ENCODE measurements at places on chromosomes 2 and 18. TPM values are rescaled to one million over a fixed set of nuclear protein-coding genes. Genes with fewer than 3 reads are reported as not detected.

LRP2 gene
- 0.05 TPM for total RNA-seq

- H3K4me3 ChIP-seq, result no peak overlapping the region
- no peak overlapping the region for H3K27ac ChIP-seq
- H3K4me1 ChIP-seq, result no peaks in the 10 kb centered on the region
- H3K36me3 ChIP-seq, result no peaks in the 10 kb centered on the region
These were observed 879.2 kb upstream of the DDX18 start for GRCh38 chr2:116935097-116935814.

RALBP1 gene
- total RNA-seq, result 61.1 TPM

GRCh38 chr2:166092889-166093288 is 34.9 kb downstream of the SCN1A start:
- no peaks in the 10 kb centered on the region for H3K27me3 ChIP-seq
- no peaks in the 10 kb centered on the region for H3K4me1 ChIP-seq
- no peaks in the 10 kb centered on the region for H3K36me3 ChIP-seq
- no peak overlapping the region for H3K4me3 ChIP-seq
- no peak for DNase-seq

- no peaks in the 10 kb centered on the region for H3K27me3 ChIP-seq
- no peak overlapping the region for H3K27ac ChIP-seq
- no peak for DNase-seq
These were observed 124.5 kb downstream of the WDR7 start for GRCh38 chr18:56775701-56776100.

GALNT3 gene
- total RNA-seq, result 0.16 TPM

CCDC141 gene
- total RNA-seq, result 258 TPM

FSHR gene
- 0.52 TPM for total RNA-seq

- H3K27me3 ChIP-seq, result no peaks in the 10 kb centered on the region
- H3K4me3 ChIP-seq, result no peak overlapping the region
- DNase-seq, result no peak
- H3K27ac ChIP-seq, result no peak overlapping the region
- H3K36me3 ChIP-seq, result no peaks in the 10 kb centered on the region
- H3K4me1 ChIP-seq, result no peaks in the 10 kb centered on the region
These were observed 142.9 kb downstream of the ASB1 start for GRCh38 chr2:238569507-238570195.

DNA sequence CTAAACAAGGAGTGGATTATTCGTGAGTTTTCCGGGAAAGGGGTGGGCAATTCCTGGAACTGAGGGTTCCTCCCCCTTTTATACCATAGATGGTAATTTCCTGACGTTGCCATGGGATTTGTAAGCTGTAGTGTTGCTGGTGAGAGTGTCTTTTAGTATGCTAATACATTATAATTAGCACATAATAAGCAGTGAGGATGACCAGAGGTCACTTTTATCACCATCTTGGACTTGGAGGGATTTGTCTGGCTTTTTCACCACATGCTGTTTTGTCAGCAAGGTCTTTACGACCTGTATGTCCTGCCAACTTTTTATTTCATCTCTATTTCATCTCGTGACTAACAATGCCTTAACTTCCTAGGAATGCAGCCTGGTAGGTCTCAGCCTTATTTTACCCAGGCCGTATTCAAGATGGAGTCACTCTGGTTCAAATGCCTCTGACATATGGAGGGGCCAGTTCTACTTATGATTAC is 124.8 kb upstream of the B3GNT2 start:
- H3K4me3 ChIP-seq, result no peak overlapping the region
- DNase-seq, result no peak
- H3K4me1 ChIP-seq, result peaks cover under 1% of the 10 kb centered on the region
- H3K36me3 ChIP-seq, result no peaks in the 10 kb centered on the region
- no peak overlapping the region for H3K27ac ChIP-seq
- H3K27me3 ChIP-seq, result no peaks in the 10 kb centered on the region

DNA sequence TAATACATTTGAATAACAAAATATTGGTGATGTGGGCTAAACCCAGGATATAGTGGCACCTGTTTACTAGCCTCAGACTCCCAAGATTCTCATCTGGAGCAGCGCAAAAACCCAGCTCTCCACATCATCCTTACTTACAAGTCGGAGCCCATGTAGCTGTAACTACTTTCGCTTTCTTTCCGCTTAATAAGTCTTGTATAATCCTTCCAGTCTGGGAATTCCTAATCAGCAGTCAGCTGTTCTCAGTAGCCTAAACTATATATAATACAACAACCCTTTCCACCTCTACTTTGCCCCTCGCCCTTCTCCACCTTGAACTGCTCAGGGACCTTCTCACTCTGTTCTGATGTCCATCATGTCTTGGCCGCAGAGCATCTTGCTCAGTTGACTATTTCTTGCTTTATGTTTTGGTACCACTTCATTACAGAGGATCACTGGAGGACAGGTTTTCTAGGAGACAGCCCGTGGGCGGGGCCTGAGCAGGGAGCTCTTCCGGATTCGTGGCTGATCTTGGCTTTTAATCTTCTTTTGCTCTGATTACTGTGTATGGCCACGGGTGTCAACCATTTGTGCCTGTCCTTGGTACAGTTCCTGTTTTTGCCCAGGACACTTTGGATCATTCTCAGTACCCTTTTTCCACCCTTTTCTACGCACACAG is 119.9 kb upstream of the SERTAD2 start:
- no peaks in the 10 kb centered on the region for H3K36me3 ChIP-seq
- no peak overlapping the region for H3K27ac ChIP-seq
- H3K4me3 ChIP-seq, result no peak overlapping the region
- H3K4me1 ChIP-seq, result peaks cover 4% of the 10 kb centered on the region

- H3K4me1 ChIP-seq, result no peaks in the 10 kb centered on the region
- H3K27me3 ChIP-seq, result no peaks in the 10 kb centered on the region
- H3K36me3 ChIP-seq, result peaks cover 25% of the 10 kb centered on the region
- no peak for DNase-seq
- no peak overlapping the region for H3K4me3 ChIP-seq
- no peak overlapping the region for H3K27ac ChIP-seq
These were observed 10.8 kb downstream of the SMARCAL1 start for GRCh38 chr2:216423071-216423470.

SLC14A1 gene
- 17.1 TPM for total RNA-seq

DNA sequence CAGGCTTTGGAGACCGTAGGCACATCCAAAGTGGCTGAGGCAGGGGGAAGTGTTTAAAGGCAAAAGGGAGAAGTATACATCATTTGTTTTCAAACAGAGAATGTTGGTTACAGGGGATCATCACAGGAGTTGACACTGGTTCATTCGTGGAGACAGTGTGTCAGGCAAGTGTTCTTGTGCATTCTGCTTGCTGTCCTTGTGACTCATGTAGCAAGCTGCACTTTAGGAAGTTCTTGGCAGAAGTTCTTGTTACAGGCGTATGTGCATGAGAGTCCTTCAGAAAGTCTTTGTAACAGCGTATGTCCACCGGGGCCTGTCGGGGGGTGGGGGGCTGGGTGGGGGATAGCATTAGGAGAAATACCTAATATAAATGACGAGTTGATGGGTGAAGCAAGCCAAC is 36.5 kb upstream of the B4GALT6 start:
- no peaks in the 10 kb centered on the region for H3K36me3 ChIP-seq
- no peak overlapping the region for H3K4me3 ChIP-seq
- no peaks in the 10 kb centered on the region for H3K27me3 ChIP-seq
- H3K27ac ChIP-seq, result no peak overlapping the region
- no peak for DNase-seq

Measured in heart left ventricle (tissue), 16 donors.